ENCODE measurements at places on chromosomes 11 and 22.
A peak's percentile ranks its signal among the peaks of the same experiment; 100 is the strongest.

- no peak for DNase-seq
These were observed 62.5 kb downstream of the DGCR2 start for GRCh38 chr22:19059481-19060278.

GRCh38 chr11:58926251-58926650 lies 13.0 kb upstream of the GLYATL1 start:
- no peak for DNase-seq

GRCh38 chr11:12008790-12009616 lies 577 bp upstream of the DKK3 start:
- DNase-seq = no peak

DNA sequence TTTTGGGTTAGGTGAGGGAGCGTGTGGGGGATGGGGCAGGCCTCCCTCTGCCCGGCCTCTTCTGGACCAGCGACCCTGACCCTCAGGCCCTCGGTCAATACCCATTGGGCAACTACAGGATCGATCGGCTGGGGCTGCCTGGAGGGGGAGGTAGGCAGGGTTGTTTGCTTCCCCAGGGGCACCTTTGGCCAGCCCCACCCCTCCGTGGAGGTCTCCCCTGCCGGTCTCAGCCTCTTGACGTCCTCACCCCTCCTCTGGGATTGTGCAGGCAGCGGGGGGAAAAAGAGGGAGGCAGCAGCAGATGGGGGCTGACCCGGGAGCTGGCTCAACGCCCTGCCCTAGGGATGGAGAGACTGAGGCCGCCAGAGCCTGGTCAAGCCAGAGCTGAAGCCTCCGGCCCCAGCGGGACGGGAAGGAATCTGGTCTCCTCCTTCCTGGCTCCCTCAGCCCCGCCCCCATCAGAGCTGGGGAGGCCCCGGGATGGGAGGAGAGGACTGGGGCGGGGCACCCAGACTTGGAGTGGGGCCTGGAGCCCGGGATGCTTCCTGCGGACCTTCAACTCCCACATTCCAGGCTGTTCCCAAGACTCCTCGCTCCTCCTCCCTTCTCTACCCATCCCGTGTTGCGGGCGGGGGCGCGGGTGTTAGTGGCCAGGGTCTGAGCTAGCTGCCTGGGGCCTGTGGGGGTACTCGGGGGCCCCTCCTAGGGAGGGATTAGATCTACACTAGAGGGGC lies 14.4 kb upstream of the CDC42EP1 start:
- no peak for DNase-seq

GRCh38 chr11:127592371-127592770 lies 591.8 kb upstream of the KIRREL3 start:
- no peak for DNase-seq

GRCh38 chr11:17354601-17354991 lies 3.0 kb downstream of the NCR3LG1 start:
- DNase-seq = peak; percentile 64

DNA sequence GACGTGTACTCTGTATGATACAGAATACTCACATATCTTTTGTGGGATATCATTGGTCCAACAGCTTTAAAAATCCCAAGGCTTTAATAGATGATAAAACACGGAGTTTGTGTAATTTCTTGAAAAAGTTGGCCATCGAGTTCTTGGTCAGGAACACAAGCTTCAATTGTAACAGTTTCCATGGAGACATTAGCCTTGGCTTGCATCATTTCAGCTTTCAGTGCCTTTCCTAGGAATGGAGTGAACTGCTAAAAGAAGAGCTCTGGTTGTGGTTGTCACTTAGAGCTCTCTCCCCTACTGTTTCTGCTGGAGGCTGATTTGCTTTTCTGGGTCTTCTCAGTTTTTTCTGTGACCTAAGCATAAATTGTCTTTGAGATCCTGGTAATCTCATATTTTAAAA lies 14.2 kb downstream of the BMAL1 start:
- DNase-seq = no peak

GRCh38 chr11:126415128-126415527 lies 59.6 kb downstream of the ST3GAL4 start:
- no peak for DNase-seq

DNA sequence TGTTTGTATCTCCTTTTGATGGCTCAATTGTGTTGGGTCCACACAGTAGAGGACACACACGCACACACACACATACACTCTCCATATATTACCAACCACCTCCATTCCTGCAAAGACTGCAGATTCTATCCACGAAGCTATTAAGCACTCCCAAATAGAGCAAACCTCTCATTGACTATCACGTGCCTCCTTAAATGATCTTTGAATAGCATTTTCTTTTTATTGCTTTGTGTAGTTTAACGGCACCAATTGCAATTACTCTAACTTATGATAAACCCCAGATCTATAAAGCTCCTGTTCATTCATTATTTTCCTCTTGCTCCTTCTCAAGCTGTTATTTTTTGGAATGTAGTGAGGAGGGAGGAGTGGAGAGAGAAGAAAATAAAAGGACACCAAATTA lies 204.7 kb downstream of the ST3GAL4 start:
- DNase-seq = no peak

DNA sequence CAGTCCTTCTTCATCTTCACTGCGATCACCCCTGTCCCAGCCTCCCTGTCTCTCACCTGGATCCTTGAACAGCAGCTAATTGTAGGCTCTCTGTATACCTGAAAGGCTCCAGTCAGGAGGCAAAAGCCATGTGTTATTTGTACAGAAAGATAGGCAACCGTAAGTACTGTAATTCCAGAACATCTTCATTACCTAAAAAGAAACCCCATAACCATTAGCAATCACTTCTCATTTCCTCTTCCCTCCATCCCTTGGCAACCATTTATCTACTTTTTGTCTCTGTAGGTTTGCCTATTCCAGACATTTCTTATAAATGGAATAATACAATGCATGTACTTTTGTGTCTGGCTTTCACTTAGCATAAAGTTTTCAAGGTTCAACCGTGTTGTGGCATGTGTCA lies 17.8 kb downstream of the NAGA start:
- DNase-seq = no peak

DNA sequence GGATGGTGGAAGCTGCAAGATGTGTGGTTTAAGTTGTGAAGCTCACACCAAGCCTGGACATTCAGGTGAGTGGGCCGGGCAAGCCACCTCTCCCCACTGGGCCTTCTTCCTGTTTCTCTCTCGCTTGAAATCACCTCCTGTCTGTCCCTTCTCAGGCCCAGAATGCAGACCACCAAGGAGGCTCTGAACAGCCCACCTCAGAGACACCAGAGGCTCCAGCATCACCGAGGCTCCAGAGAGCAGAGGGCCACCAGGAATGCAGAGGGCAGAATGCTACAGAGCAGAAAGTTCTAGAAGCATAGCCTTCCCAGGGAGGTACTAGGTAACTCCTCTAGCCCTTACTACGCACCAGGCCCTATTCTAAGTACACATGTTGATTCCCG lies 14.8 kb upstream of the IL2RB start:
- no peak for DNase-seq

DNA sequence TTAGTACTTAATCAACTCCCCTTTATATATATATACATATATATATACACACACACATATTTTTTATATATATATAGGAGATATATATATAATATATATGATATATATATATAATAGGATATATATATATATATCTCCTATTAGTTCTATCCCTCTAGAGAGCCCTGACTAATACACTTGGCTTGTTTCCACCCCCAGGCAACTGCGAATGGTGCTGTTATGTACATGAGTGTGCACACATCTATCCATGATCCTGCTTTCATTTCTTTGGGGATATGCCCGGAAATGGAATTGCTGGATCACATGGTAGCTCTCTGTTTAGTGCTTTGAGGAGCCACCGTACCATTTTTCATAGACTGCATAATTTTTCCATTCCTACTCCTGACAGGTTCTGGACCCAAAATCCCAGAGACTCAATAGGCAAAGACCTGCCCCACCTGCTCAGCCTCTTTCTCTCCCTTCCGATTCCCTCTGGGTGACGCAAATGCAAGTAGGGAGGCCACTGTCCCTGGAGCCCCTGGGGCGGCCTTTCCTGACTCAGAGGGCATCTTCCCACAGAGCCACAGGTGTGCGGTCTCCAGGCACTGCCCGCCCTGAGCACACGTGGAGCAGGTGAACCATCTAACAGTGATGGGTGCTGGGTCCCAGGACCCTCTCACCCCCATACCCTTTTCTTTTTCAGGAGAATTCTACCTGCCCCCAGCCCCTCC lies 12.0 kb downstream of the FGF3 start:
- no peak for DNase-seq

GRCh38 chr11:93116641-93117441 lies 81.0 kb downstream of the SLC36A4 start:
- DNase-seq = no peak

- no peak for DNase-seq
These were observed 664 bp upstream of the OR10A4 start for GRCh38 chr11:6875761-6876160.

DNA sequence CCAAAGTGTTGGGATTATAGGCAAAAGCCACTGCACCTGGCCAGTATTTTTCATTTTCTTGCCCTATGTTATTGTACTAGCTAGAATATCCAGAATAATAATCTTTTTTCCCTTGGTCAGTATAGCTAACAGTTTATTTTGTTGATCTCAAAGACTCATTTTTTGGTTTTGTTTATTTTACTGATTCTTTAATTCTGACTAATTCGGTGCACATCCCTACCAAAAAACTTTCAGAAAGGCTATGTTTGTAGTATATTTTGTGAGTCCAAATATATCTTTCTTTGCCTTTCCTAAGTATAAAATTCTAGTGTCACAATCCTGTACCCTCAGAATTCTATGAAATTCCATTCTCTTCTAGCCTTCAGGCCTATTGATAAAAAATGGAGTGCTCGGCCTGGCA lies 84.3 kb downstream of the PHF21A start:
- DNase-seq = no peak

DNA sequence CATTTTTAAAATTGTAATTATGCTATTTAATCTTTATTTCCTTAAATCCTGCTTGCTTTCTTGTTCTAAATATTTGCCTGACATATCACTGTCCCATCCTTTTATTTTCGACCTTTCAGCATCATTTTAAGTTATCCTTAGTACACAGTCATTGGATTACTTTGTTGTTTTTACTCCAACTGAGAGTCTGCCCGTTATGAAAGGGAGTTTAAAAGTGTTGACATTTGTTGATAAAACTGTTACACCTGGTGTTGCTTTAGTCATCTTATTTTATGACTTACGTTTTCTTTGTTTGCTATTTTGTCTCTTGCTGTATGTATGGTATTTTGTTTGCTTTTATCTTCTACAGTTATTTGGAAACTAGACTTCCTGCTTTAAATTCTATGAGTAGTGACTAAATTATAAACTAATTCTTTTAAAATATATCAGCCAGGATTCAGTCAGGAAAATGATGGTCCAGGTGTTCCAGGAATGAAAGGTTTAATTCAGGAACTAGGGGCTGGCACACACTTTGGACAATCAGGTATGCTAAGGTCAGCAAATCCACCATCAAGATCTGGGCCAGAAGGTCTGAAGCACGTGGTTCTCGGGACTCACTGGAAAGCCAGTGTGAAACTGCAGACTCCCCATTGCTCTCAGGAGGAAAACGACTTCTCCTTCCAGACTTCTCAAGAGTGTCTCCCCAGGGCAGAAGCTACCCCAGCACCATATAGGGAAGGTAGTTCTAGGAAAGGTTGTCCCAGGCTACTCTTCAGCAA lies 86.0 kb downstream of the RASSF10 start:
- no peak for DNase-seq

DNA sequence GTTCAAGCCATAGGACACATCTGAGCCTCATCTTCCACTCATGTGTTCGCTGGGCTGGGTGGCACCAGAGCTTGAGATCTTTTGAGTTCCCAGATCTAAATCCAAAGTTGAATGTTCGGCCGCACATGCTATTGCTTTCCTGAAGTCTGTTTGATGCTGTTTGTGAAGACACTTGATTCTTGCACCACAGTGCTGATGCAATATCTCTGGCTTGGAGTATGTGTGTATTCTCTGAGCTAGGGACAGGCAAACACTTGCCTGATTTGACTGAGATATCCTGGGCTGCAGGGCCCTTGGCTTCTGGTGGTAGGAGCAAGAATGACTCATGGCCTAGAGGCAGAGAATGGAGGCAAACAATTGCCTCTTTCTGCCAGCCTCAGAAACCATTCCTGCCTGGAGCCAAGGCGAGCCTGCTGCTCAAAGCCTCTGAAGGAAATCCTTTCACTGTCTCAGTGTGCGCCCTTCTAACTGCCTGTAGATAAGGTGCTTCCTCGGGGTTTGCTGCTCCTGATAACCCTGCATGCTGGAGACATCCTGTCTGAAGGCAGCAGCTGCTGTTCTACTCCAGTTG lies 73.0 kb downstream of the CYB5R2 start:
- peak; percentile 72 for DNase-seq

- no peak for DNase-seq
These were observed 2.0 kb downstream of the P2RX3 start for GRCh38 chr11:57340039-57340615.

DNA sequence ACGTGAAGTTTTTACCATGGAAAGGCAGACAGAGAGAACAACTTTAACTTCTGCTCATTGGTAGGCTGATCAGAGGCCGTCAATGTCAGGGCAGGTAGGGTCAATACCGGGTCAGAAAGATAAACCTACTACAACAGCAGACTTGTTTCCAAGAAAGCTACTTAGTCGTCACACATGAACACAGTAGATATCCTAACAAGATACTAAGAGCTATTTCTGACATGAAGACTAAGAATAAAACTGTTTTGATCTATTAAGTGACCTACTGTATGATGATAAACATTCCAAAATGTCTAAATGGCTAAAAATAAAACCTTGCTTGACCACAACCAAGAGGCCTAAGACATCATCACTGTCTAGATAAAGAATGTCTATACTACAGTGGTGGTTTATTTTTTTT lies 231.3 kb downstream of the CADM1 start:
- no peak for DNase-seq

- DNase-seq = no peak
These were observed 198.8 kb upstream of the KIRREL3 start for GRCh38 chr11:127199306-127199801.

DNA sequence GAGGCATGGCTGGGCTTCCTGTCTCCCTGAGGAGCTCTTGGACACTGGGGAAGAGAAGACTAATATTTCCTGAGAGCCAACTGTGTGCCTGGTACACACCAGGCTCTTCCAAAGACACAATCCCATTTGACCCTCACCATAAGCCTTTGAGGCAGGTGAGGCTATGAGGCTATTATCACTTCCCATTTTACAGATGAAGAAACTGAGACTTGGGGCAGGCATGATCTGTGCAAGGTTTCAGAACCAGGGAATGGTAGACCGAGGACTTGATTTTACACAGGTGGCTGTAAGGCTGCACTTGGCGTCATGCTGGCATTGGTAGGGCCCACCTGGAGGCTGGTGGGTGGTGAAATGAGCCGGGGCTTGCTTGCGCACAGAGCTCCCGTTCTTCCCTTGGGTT lies 90.8 kb downstream of the LRRC32 start:
- no peak for DNase-seq

GRCh38 chr11:41274831-41275230 lies 184.6 kb downstream of the LRRC4C start:
- no peak for DNase-seq

DNA sequence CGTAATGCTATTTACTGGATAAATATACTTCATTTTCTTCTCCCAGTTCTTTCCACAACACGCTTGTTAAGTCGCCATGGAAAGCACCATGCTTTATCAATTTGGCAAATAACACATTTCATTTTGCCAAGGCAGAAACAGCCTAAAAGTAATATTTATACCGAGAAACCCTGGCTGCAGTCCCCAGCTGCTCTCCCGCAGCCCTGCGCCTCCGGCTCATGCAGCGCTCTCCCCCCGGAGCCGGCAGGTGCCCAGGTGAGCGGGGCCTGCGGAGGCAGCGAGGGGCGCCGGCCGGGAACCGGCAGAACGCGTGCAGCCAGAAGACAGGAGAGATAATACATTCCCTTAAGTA lies 681 bp upstream of the ARHGEF12 start:
- no peak for DNase-seq

All from CD14-positive monocyte (primary cell).